A673 (cell line): ENCODE measurements at places on chromosomes 2 and 18. TPM values are rescaled to one million over a fixed set of nuclear protein-coding genes. Genes with fewer than 3 reads are reported as not detected.

The OR6B2 gene
- total RNA-seq: not detected in 2 replicates

GRCh38 chr2:151775057-151775740 is 40.9 kb upstream of the NEB start:
- no peak overlapping the region for H3K27ac ChIP-seq
- no peaks in the 10 kb centered on the region for H3K27me3 ChIP-seq
- H3K4me3 ChIP-seq: no peak overlapping the region
- no peak for DNase-seq
- no peaks in the 10 kb centered on the region for H3K36me3 ChIP-seq

DNA sequence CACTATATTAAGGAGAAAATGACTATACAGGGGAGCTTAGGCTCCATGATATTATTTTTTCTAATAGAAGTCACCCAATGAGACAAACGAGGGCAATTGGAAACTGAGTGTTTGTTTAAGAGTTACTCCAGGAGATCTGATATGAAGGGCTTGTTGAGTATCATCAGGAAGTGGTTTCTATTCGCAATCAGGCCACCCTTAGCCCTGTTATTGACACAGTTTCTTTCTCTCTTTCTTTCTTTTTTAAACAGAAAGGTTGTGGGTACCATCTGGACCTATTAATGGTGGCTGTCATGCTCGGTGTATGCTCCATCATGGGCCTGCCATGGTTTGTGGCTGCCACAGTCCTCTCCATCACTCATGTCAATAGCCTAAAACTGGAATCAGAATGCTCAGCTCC is 117.3 kb downstream of the DPP4 start:
- H3K36me3 ChIP-seq: no peaks in the 10 kb centered on the region
- DNase-seq: no peak
- no peaks in the 10 kb centered on the region for H3K27me3 ChIP-seq

GRCh38 chr2:240603081-240603835 is 16.7 kb downstream of the CAPN10 start:
- peaks cover 2% of the 10 kb centered on the region for H3K36me3 ChIP-seq
- no peak overlapping the region for H3K27ac ChIP-seq
- H3K4me3 ChIP-seq: no peak overlapping the region
- H3K4me1 ChIP-seq: no peaks in the 10 kb centered on the region
- DNase-seq: no peak
- no peaks in the 10 kb centered on the region for H3K27me3 ChIP-seq

The SPATA3 gene
- not detected in 2 replicates for total RNA-seq

DNA sequence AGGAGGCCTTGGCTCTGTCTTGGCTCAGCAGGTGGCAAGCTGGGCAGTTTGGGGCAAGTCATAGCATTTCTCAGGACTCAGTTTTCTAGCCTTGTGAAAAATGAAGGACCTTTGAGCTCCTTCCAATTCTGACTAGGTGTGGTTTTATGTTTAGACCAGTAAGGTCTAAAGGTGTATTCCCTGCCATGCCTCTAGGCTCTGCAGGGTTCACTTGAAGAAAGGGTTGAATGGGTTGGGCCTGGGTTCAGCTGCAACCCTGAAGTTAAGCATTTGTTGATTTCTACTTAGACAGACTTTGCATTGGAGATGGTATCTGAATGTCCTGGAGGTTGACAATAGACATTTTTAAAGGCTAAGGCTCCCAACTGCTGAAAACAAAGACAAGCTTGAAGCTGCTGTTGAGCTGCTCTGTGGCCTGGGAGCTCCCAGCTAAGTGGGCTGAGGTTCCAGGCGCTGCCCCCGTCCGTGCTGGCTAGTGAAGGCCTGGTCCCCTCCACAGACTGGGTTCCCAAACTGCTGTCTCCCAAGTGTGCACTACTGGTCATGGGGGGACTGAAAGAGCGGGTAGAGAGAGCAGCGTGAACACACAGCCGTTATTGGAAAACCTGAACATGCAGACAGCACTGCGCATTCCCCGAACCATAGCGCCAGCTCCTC is 100.7 kb upstream of the SMAD7 start:
- H3K4me1 ChIP-seq: peaks cover 3% of the 10 kb centered on the region
- H3K27ac ChIP-seq: no peak overlapping the region
- no peaks in the 10 kb centered on the region for H3K36me3 ChIP-seq
- H3K27me3 ChIP-seq: no peaks in the 10 kb centered on the region
- DNase-seq: no peak

DNA sequence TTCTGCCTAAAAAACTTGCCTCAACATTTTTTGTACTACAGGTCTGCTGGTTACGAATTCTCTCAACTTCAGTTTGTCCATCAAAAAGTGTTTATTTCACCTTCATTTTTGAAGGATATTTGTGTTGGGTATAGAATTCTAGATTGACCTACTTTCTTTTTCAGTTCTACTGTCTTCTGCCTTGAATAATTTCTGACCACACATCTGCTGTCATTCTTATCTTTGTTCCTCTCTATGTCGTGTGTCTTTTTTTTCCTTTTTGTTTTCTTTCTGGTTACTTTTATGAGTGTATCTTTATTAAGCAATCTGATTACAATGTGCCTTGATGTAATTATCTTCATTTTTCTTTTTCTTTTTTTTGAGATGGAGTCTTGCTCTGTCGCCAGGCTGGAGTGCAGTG is 25.3 kb downstream of the ADCY3 start:
- H3K27ac ChIP-seq: no peak overlapping the region
- H3K27me3 ChIP-seq: no peaks in the 10 kb centered on the region
- DNase-seq: no peak
- H3K4me1 ChIP-seq: no peaks in the 10 kb centered on the region
